ENCODE measurements at places on chromosomes 4 and X.

DNA sequence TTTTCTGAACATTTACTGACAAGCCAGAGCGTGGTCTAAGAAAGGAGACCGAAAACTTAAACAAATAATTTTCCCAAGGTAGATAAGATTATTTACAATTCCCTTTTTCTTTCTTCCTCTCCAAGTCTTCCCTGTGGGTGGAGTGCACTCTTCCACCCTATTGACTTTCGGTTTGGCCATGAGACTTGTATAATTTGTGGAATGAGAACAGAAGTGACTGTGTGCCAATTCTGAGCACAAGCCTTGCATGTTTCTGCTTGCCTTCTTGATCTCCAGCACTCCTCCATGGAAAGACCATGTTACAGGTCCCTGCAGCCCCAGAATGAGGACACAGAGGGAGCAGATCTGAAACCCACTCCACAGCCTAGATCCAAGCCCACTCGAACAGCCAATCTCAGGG lies 150.0 kb upstream of the HPGD start:
- DNase-seq = no peak

GRCh38 chrX:152932598-152933175 lies 34.8 kb downstream of the ZNF185 start:
- no peak for DNase-seq

DNA sequence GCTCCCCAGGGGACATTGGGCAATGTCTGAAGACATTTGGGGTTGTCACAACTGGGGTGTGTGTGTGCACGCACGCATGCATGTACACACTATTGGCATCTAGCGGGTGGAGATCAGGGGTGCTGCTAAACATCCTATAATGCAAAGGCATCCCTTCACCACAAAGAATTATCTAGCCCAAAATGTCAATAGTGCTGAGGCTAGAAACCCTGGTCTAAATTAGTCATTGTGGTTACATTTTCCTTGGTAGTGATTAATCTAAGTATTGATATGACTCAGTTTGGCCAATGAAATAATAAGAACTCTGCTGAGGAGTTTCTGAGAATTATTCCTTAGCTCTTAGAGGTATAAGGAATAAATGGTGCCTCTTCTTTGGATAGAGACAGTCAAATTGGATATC lies 200.2 kb downstream of the CLCN4 start:
- DNase-seq = no peak

DNA sequence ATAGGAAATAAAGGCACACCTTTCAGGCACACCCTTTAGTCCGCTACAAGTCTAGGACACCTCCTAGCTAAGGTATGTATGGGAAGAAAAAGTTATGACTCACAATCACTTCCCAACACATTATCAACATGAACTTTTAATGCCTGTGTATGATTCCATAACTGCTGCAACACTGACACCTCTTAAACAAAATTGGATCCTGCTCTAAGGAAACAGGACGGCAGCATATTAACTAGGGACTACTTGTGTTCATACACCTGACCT lies 2.4 kb upstream of the PPP3CA start:
- no peak for DNase-seq

DNA sequence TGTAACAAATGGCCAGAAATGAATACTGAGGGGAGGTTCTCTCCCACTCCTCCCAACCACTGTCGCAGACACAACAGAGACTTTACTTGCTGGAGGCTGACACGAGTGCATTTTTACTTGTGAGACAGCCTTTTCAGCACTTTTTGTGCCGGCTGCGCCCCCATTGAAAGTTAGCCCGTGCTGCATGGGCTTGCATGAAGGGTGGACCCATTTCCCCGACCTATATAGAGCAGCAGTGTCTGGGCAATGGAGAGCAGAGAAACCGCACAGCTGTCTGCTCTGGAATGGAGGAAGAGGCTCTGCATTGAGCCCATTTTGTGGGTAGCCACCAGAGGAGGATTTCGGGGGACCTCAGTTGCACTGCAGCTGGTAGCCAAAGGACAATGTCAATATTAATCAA lies 208.8 kb downstream of the UGT8 start:
- no peak for DNase-seq
